Renal pelvis (tissue), 12 donors: ENCODE measurements at places on chromosomes 7 and 10. TPM values are rescaled to one million over a fixed set of nuclear protein-coding genes. Genes with fewer than 3 reads are reported as not detected.

GRCh38 chr7:156026076-156026600, 213.9 kb upstream of the SHH start:
- no peak for DNase-seq

DNA sequence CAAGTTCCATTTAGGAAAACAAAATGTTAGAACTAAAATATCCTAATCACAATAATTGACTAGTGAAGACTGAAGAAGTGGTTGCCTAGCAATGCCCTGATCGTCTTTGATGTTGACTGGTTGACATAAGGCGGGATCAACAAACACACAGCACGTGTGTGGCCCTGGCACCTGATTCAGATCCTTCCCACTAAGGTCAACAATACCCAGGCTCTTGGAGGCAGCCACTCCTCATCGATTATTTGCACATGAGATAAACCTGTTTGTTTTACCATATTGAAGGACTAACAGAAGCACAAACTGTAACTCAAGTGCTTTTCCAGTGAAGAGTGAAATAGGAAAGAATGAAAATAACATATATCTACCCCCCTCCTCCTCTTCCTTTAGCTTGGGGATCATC, 15.6 kb downstream of the FANK1 start:
- DNase-seq = no peak

DNA sequence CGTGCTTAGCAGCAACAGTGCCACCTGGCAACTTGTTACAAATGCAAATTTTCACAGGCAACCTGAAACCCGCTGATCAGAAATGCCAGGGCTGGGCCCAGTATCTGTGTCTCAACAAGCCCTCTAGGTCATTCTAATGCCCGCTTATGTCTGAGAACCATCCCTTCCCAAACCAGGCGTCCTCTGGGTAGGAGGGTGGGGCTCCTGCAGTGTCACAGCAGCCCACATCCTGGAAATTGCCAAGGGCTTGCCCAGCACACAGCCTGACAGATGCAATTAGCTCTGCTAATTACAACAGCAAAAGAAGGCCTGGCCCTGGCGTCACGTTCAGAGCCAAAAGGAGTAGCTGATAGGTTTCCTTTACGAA, 15.9 kb downstream of the ITPRIP start:
- no peak for DNase-seq

DNA sequence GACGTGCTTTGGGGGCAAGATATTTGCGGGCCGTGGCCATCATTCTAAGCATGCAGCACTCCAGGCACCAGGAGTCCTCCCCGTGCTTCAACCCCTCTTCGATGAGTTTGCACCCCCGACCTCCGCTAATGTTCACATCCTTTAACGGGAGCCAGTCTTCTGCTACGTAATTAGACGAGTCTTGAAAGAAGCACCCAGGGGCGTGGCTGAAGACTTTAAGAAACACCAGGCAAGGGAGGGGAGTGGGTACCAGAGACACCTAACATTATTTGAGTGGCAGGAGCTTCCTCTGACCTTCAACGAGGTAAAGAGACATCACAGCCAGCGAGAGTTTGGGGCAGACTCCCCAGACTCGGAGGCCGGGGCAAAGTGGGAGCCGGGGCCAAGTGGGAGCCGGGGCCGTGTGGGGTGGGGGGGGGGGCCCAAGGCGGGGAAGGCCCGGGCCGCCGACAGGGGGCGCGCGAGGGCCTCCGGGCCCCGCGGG, 31.1 kb upstream of the TOMM7 start:
- DNase-seq = no peak

DNA sequence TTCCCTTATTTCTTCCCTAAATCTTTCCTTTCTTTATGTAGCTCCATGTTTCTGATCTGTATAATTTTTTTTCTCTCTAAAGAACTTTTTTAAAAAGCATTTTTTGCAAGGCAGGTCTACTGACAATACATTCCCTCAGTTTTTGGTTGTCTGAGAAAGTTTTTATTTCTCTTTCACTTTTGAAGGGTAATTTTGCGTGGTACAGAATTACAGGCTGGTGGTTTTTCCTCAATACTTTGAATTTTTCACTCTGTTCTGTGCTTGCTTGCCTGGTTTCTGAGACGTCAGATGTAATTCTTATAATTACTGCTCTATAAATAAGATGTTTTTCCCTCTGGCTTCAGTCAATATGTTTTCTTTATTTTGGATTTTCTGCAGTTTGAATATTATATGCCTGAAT, 205.4 kb upstream of the VSTM2A start:
- DNase-seq = no peak

DNA sequence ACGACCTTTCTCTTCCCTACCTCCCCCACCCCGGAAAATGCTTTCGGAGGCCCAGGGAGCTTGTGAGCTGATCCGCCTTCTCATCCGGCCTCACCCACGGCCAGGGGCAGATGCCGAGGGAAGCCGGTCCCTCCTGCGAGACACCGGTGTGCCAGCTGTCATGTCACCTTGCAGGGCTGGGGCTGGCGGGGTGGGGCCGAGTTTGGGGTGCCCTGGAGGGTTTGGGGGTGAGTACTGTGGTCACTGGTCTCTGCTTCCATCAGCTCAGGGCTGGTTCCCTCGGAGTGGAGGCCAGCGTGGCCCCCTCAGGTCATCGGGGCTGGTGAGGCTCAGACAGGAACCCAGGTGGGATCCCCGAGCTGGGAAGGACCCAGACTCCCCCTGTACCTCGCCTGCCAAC, 48.7 kb downstream of the RCC1L start:
- DNase-seq = no peak

DNA sequence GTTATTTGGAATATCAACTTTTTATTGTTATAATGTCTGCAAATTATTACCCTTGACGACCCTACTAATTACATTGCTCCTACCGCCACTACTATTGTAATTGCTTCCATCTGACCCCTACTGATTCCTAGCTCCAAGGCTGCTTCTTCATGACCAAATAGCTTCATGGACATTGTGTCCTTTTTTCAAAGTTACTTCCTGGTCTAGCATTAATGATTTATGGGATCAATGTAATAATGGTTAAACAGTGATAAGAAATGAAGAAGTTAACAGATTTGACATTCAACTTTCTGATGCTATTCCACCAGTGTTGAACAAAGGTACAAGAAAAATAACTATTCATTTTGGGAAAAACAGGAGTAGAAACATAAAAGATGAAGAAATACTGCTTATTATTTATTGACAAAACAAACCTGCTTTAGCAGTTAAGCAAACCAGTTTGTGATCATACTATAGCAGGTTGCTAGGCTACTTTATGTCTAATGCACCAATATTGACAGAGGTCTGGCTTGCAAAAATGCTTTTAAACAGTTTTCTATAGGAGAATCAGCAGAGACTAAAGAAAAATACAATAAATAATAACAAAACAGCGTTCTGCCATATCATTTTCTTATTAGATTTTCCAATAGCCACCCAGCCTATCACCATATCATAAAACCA, 125.8 kb downstream of the PCLO start:
- DNase-seq = no peak

DNA sequence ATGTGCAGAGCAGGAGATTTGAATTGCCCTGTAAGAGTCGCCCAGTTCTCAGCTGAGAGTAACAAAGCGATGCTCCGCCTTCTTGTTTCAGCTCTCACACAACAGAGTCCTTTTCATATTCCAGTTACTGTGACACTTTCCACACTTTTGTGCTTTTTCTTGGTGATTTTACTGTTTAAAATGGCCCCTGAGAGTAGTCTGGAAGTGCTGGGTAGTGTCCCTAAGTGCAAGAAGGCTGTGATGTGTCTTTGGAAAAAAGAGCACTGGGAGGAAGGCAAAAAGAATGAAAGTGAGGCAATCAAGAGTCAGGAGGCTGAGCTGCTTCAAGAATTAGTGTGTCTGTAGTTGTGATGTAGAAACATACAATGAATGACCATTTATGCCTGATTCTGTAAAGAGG, 201.2 kb upstream of the SEMA3E start:
- DNase-seq = no peak

- no peak for DNase-seq
Observed at GRCh38 chr10:50506861-50507573, 116.7 kb downstream of the SGMS1 start.

GRCh38 chr10:5476918-5477525, 22.3 kb downstream of the CALML5 start:
- DNase-seq = no peak

DNA sequence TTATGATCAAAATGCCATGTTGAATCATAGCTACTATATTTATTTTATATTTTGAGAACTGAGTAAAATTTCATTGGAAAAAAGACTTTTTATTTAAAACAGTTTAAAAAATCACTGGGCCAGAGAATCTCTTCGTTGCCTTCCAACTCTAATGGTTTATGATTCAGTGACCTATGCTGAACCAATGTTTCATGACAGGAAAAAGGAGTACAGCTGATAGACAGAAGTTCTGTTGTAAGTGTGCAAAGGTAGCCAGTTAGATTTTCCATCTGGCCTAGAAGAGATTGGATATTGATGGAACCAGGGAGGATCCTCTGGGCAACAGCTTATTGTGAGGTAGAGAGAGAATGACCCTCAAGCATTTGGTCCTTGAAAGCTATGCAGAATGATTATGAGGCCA, 745.8 kb downstream of the SUGCT start:
- no peak for DNase-seq

GRCh38 chr10:8378198-8378983, 323.9 kb downstream of the GATA3 start:
- no peak for DNase-seq

DNA sequence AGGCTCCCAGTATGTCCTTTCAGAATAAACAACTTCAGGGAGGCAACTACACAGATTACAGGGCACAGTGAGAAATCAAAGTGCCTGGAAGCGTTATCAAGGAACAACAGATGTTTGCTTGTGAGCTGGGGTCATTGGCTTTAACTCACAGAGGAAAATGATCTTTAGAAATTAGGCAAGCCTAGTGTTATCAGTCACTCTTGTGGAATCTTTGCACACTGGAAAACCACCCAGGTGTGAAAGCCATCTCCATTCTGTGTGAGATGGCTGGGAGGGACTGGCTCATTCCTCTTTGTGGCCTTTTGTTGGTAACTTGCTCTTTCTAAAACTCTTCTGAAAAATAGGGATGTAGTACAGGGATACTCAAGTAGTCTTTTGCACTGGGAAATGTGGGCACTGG, 716.0 kb downstream of the XPNPEP1 start:
- DNase-seq = no peak

- no peak for DNase-seq
Observed at GRCh38 chr10:112407696-112408095, 33.8 kb downstream of the ACSL5 start.

GRCh38 chr7:82617156-82617555, 173.6 kb upstream of the CACNA2D1 start:
- DNase-seq = no peak

- no peak for DNase-seq
Observed at GRCh38 chr7:123275036-123275753, 75.4 kb upstream of the SLC13A1 start.

Gene CH25H
- polyA plus RNA-seq = 0.21 TPM

Gene SFXN3
- polyA plus RNA-seq = 20.4 TPM

Gene NKX2-3
- not detected for polyA plus RNA-seq

Gene TRIM50
- polyA plus RNA-seq = 0.33 TPM

Gene MBL2
- not detected for polyA plus RNA-seq

Gene PPP3CB
- 61.3 TPM for polyA plus RNA-seq

Gene PNLIPRP3
- not detected for polyA plus RNA-seq

Gene ZNF775
- 8.4 TPM for polyA plus RNA-seq

Gene SFTPD
- 1.5 TPM for polyA plus RNA-seq

Gene ANXA8
- polyA plus RNA-seq = 0.24 TPM

Gene FAM131B
- 2.3 TPM for polyA plus RNA-seq

Gene PON3
- 3.3 TPM for polyA plus RNA-seq

Gene PCBD1
- polyA plus RNA-seq = 114 TPM

Gene SPRN
- 6.1 TPM for polyA plus RNA-seq
